ENCODE measurements at places on chromosomes 3 and 15. TPM values are rescaled to one million over a fixed set of nuclear protein-coding genes. Genes with fewer than 3 reads are reported as not detected.

Gene GATA2
- 0.52 TPM for polyA plus RNA-seq

Gene ALDH1L1
- 0.89 TPM for polyA plus RNA-seq

GRCh38 chr15:39744334-39745103, 38.1 kb downstream of the FSIP1 start:
- no peaks in the 10 kb centered on the region for H3K27me3 ChIP-seq
- peaks cover 10% of the 10 kb centered on the region for H3K4me1 ChIP-seq
- no peak overlapping the region for H3K4me3 ChIP-seq
- peak; percentile 67 for DNase-seq

DNA sequence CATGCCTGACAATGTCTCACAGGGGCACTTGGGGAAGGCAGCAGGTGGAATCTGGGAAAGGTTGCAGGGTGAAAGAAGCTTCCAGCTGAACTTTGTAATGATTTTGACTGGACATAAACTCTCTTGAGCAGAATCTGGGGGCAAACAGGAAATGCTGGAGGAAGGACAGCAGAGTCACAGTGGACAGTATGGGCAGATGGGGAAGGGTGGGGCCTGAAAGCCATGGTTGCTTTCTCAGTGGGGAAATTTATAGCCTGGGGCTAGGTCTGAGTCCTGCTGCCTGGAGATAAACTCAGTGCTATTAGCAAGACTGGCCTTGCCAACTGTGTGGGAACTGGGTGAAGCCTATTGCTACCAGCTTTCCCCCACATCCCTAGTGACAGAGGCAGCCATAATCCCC, 203.2 kb downstream of the OSBPL10 start:
- H3K4me3 ChIP-seq = no peak overlapping the region
- H3K27ac ChIP-seq = no peak overlapping the region
- no peak for DNase-seq
- no peaks in the 10 kb centered on the region for H3K27me3 ChIP-seq
- H3K4me1 ChIP-seq = peaks cover 13% of the 10 kb centered on the region

DNA sequence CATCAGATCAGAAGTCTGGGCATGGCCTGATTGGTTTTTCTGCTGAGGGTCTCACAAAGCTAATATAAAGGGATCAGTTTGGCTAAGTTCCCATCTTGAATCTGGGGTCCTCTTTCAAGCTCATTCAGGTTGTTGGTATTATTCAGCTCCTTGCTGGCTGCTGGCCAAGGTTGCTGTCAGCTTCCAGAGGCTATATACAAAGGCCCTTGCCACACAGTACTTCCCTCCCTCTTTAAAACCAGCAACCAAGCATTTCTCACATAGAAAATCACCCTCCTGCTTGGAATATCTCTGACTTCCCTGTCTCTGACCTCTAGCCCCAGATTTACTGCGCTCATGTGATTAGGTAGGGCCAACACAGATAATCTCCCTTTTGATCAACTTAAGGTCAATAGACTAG, 442.9 kb downstream of the ERC2 start:
- no peak for DNase-seq
- no peak overlapping the region for H3K27ac ChIP-seq
- H3K36me3 ChIP-seq = no peaks in the 10 kb centered on the region

- no peak overlapping the region for H3K27ac ChIP-seq
- H3K4me1 ChIP-seq = peaks cover 10% of the 10 kb centered on the region
- no peaks in the 10 kb centered on the region for H3K27me3 ChIP-seq
Observed at GRCh38 chr3:56989977-56990640, 70.4 kb upstream of the SPATA12 start.

DNA sequence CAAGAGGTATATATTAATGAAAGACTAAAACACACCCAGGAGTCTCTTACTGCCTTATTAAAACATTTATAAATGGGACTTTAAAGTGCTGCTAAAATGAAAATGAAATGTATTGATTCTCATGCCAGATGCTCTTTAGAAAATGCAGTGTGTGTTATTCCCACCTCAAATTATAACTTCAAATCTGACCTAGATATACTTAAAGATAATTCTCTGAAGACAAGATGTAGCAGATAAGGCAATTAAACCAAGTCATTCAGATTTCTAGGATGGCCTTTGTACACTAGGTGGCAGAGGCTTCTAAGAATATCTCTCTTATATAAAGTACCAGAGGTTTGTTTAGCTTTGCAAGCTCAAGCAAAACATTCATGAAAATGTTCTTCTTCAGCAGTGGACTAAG, 26.9 kb upstream of the GOLGA8B start:
- no peak overlapping the region for H3K27ac ChIP-seq
- H3K4me3 ChIP-seq = no peak overlapping the region
- H3K27me3 ChIP-seq = no peaks in the 10 kb centered on the region

GRCh38 chr3:127140501-127141460, 52.1 kb upstream of the PRR23E start:
- H3K4me1 ChIP-seq = no peaks in the 10 kb centered on the region
- no peak overlapping the region for H3K27ac ChIP-seq
- H3K4me3 ChIP-seq = no peak overlapping the region
- no peaks in the 10 kb centered on the region for H3K36me3 ChIP-seq
- peaks cover 5% of the 10 kb centered on the region for H3K27me3 ChIP-seq

Measured in GM23338 (cell line).